RWPE2 (cell line): ENCODE measurements at places on chromosomes 11 and 22.

DNA sequence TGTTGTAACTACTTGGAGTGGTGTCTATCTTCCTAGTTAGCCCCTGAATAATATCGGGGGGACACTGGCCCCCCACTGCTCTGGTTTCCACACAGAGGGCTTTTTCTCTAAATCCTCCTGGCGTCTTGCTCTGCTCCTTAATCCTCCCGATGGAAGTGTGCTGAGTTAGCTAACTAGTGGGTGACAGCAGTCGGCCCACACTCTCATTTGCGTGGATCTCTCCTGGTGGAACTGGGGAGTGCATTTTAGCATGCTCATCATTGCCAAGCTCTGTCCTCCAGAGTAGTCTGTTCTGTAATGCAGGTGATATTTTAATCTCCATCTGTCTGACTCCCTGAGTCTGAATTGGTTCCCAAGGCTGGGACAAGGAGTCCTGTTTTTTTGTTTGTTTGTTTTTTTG, 46.1 kb upstream of the RASSF10 start:
- no peak for DNase-seq

DNA sequence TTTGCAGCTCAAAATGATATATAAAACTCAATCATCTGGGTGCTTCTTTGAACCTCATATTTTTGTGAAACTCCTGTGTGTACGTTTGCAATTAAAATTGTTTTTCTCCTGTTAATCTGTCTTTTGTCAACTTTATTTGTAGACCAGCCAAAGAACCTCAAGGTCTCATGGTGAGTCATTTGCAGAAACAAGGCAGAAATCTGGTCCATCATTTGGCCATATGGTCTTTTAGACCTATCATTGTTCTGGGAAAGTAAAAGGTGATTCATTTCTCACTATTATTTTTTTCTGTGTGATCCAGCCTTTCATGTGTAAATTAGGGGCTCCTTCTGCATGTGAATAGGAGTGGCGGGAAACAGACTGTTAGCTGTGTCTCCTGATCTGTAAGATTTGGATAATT, 399.1 kb upstream of the DDI1 start:
- DNase-seq = no peak

- DNase-seq = no peak
Measured at GRCh38 chr11:32305460-32305859, 129.9 kb downstream of the WT1 start.

DNA sequence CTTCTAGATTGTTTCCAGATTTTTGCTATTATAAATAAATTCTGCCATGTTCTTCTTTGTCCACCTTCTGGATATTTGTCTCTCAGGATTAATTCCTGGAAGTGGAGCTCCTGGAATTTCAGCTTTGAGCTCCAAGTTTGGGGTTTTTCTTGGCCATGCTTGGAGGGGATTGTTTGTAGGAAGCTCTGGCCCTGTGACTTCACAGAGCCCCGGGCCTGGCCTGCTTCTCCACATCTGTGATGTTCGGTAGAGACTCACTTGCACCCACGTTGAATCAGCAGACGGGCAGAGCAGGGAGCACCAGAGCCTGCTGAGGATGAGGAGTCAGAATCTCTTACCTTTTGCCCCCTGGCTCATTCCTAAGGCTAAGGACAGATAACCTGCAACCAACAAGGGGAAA, 35.7 kb downstream of the LRRC32 start:
- DNase-seq = no peak

- no peak for DNase-seq
Measured at GRCh38 chr22:36405671-36406538, 18.1 kb upstream of the MYH9 start.

- no peak for DNase-seq
Measured at GRCh38 chr11:134528453-134528852, 116.4 kb upstream of the B3GAT1 start.

- no peak for DNase-seq
Measured at GRCh38 chr22:49405590-49405989, 422.1 kb downstream of the BRD1 start.

DNA sequence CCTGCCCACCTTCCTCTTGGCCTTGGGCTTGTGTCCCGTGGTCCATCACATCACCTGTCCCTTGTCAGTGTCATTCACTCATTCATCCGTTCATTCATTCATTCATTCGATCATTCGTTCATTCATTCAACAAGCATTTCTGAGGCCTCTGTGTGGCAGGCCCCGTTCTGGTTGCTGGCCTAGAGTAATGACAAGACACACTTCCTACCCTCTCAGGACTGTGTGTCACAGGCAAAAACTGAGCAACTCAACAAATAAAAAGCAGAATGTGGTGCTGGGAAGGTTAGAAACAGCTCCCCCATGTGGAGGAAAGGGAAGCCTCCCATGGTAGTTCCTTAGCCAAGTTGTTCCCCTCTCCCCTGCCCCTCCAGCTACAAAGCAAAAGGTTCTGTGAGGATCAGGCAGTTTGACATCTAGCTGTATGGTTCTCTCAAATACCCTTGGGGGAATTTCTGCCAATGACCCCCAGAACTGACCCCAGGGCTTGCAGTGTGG, 1.6 kb upstream of the OMP start:
- no peak for DNase-seq

- no peak for DNase-seq
Measured at GRCh38 chr22:49828599-49828965, 909 bp upstream of the BRD1 start.

GRCh38 chr22:47795477-47796127, 1033.2 kb downstream of the TBC1D22A start:
- DNase-seq = no peak

DNA sequence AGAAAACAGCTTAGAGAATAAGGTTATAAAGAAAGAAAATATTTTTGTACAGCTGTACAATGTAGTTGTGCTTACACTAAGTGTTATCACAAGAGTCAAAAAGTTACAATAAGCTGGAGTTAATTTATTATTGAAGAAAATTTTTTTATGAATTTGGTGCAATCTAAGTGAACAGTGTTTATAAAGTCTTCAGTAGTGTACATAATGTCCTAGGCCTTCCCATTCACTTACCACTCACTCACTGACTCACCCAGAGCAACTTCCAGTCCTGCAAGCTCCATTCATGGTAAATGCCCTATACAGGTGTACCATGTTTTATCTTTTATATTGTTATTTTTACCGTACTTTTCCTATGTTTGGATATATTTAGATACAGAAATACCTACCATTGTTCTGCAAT, 34.7 kb downstream of the GDPD4 start:
- DNase-seq = no peak

- DNase-seq = no peak
Measured at GRCh38 chr11:29171360-29171950, 845.4 kb downstream of the KCNA4 start.

- no peak for DNase-seq
Measured at GRCh38 chr11:73981051-73981805, 1.4 kb downstream of the UCP2 start.

GRCh38 chr11:13338019-13338426, 60.4 kb downstream of the BMAL1 start:
- no peak for DNase-seq

- no peak for DNase-seq
Measured at GRCh38 chr22:47802421-47802820, 1040.0 kb downstream of the TBC1D22A start.

GRCh38 chr11:120956710-120957495, 67.0 kb upstream of the TBCEL start:
- DNase-seq = no peak

DNA sequence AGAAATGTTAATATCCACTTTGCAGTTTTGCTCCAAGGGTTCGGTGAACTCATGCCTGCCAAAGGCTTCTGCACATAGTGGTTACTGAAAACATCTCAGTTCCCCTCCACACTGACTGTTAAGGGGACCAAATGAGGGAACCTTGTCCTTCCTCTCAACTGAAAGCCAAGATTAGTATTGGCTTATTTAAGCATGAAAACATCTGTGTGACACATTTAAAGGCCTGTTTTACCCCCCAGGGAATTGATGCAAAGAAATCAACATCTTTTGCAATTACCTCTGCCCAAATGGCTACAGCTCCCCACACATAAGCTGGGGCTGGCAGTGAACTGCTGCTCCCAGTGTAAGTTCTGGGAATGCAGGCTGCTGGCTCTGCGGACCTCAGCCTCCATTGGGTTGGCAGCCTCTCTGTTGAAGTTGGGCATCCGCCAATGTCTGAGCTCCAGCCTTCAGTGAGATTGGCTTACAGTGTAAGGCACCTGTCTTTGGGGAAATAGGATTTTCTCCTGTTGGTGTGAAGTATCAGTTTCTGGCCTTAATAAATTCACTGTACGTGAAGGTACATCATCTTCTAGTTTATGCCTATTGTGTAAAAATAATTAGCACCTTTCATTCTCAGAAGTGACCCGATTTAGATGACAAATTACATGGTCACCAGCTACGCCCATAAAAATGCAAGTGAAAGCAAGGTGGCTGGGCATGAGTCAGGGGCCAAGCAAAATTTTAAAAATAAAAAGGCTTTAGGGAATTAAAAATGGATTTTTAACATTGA, 213.4 kb upstream of the SYN3 start:
- DNase-seq = no peak

DNA sequence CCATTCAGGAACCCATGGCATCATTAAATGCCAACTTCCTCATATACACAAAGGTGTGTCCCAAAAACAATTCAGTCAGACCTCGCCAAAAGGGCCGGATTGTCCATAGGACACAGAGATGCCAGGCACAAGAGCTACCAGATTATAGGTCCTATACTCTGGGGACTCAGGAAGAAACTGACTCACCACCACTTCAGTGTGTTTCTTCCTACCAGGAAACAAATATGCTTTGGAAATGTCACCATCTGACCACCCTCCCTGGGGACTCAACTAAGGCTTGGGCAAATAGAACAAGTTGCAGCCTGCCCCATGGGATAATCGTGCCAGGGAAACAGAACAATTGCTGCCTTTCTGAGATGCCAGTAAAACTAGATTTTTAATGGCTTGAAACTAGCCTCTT, 11.7 kb downstream of the POU2AF3 start:
- DNase-seq = no peak

DNA sequence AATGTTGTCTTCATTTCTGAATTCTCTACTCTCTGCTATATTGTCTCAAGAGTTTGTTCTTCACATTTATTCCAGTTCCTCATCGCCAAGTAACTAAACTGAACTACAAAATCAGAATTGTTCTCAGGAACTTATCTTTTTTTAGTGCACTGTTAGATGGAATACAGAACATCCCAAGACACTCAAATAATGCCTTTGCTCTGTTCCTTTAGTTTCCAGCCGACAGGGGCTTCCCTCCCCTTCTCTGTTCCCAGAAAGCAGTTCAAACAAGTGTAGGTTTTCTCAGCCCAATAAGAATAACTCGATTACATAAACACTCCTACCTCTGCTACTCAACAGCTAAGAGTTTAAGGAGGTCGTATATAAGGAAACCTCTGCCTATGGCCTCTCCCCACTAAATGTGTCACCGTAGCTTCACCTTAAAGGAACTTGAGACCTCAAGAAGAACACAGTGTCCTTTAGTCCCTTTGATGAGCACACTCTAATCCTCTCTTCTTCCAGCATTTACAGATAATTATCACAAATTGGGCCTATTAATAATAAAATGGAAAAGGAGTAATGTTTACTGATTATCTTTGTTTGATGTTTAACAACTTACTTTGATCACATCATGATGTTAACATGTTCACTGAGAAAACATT, 6.9 kb downstream of the POU2AF3 start:
- no peak for DNase-seq

DNA sequence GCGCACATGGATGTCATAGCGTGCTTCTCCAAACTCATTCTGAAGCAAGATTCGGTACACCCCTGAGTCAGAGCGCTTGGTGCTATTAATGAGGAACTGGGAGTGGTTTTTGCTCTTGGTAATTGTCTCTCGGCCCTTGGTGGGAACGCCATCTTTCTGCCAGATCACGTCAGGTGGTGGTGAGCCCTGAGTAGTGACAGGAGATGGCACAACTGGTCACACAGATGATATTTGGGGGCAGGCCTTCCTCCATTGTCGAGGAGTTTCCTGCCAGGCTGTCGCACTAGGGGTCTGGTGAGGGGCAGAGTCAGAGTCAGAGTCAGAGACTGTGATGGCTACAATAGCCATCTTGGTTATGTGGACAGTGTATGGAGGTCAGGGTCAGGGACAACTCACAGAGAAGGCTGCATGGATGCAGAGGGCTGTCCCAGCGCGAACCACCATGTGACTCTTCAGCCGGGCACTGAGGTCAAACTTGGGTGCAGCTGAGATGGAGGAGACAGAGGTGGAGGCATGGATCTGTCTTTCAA, 9.3 kb downstream of the TMEM86A start:
- no peak for DNase-seq

- DNase-seq = no peak
Measured at GRCh38 chr22:32880893-32881596, 79.5 kb downstream of the TIMP3 start.

DNA sequence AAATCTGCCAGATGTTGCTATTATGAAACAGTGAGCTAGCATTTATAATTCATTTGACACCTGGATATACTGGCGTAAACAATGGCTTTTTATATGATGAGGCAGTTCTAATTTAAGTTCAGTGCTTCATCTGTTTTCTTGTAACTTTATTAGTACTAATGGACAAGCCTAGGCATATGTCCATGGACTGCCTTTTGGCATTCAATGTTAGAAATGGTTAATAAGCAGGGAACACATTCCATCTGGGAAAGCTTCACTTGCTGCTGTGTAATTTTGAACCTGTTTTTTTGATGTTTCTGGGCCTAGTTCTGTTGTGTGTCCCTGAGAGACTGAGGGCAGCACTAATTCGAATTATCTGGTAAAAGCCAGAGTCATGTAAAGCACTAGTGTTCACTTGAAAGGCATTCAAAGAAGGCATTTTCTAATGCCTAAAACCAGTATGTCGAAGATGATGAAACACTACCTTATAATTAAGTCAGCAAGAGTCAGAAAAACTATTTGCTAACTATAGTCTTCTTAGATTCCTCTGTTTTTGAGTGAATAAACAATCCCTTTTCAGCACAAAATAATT, 138.5 kb downstream of the SWAP70 start:
- no peak for DNase-seq

DNA sequence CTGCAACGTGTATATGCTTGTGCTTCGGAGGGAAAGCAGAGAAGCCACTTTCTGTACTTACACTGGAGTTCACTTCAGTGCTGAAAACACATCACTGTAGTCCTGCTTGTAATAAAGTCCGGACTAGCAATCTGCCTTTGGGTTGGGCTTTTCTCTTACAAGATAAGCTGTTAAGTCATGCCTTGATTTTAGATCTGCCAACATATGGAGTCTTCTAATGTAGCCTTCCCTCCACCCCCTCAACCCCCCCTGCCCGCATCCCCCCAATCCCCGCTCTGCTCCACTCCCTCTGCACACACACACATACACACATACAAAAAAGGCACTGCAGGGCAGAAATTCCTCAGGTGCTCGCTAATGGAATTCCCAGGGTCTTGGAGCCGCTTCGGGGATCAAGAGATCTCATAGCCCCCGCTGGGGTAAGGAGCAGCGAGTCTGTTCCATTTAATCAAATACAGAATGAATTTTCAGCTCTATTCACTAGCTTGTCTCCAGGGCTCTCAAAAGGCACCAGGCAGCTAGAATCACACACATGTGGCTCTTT, 3.4 kb downstream of the CDON start:
- DNase-seq = no peak
